ENCODE measurements at places on chromosomes 11 and 22.

DNA sequence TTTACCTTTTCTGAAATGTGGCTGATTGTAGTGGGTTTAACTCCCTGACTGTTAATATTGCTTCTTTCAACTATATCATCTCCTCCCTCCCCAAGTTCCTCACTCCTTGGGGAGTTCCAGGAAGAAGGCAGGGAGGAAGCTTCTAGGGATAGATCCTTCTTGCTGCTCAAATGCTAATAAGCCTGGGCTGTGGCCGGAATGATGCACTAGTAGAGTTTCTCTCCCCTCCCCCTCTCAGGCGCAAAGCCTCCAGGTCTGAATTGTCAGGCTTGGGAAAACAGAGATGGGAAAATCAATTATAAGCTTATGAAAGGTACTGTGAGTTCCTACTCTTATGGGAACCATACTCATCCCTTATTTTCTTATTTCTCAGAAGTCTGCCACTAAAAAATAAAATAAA, 30.8 kb downstream of the FEZ1 start:
- no peak for DNase-seq

GRCh38 chr11:118106789-118107335, 20.1 kb upstream of the SMIM35 start:
- no peak for DNase-seq

GRCh38 chr11:121561240-121561639, 108.5 kb upstream of the SORL1-AS1 start:
- no peak for DNase-seq

- no peak for DNase-seq
Observed at GRCh38 chr22:28937206-28938025, 54.0 kb downstream of the ZNRF3 start.

DNA sequence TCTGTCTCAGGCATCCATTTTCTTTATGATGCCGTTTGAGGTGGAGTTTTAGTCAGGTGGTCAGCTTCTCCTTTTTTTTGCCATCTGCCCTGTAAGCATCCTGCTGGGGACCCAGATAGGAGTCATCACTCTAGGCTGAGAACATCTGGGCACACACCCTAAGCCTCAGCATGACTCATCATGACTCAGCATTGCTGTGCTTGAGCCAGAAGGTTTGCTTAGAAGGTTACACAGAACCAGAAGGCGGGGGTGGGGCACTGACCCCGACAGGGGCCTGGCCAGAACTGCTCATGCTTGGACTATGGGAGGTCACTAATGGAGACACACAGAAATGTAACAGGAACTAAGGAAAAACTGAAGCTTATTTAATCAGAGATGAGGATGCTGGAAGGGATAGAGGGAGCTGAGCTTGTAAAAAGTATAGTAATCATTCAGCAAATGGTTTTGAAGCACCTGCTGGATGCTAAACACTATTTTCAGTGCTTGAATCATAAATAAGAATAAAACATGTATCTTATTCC, 10.9 kb upstream of the HBE1 start:
- DNase-seq = no peak

- DNase-seq = no peak
Observed at GRCh38 chr11:86749821-86750401, 50.4 kb upstream of the PRSS23 start.

- DNase-seq = no peak
Observed at GRCh38 chr22:28064920-28065319, 145.9 kb upstream of the PITPNB start.

GRCh38 chr11:108351468-108351867, 115.9 kb downstream of the C11orf65 start:
- no peak for DNase-seq

GRCh38 chr11:14537134-14537599, 17.0 kb upstream of the PSMA1 start:
- peak; percentile 36 for DNase-seq

- peak; percentile 35 for DNase-seq
Observed at GRCh38 chr11:75766443-75767227, 1.9 kb upstream of the DGAT2 start.

DNA sequence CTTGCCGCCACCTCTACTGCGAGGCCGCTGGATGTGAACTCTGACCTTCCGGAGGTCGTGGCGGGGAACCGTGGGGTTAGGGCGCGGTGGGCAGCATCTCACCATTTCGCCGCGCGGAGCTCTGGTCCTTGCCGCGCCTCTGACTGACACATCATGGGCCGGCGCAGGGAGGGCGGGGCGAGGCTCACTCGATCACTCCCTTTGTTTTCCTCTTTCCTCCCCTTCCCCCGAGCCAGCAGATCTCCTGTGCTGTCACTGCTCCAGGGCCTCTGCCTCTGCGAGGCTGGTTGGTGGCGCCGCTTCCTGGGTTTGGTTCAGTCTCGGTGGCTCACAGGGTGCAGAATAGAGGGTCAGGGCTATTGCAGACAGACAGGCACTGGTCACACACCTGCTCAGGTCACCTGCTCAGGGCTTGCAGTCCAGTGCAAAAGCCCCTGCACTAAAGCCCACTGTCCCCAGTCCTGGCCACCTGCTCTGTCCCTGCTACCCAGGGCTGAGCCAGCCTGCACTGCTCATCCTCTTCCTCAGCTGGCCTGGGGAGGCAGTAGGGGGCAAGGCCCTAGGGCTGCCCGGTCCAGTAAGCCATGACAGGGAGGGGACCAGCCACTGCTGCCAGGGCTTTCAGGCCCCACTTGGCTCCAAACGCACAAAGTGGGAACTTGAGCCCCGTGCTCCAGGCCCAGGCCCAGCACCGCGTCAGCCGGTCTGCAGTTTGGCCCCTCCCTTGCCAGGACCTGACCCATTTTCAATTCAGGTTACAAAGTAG, 36.2 kb downstream of the PISD start:
- DNase-seq = no peak
